ENCODE measurements at places on chromosomes 3 and 15. TPM values are rescaled to one million over a fixed set of nuclear protein-coding genes. Genes with fewer than 3 reads are reported as not detected.
A peak's percentile ranks its signal among the peaks of the same experiment; 100 is the strongest.

DNA sequence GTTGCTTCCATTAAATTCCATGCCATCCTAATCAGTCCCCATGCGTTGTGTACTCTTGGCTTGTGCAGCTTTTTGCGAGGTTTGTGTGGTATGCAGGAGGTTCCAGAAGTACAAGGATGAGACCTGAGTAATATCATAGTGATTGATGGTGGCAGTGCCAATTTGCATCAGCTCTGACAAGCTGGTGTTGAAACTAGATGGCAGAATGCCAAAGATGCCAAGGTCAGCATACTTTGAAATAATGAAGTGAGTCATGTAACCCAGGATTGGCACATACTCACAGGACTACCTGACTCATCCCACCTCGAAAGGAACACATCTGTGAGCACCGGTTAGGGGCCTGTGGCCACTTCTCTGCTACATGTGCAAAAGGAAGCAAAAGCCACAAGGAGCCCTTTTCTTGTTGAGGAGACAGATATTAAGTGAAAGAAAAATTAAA lies 14.3 kb downstream of the KAT2B start:
- no peak for DNase-seq

DNA sequence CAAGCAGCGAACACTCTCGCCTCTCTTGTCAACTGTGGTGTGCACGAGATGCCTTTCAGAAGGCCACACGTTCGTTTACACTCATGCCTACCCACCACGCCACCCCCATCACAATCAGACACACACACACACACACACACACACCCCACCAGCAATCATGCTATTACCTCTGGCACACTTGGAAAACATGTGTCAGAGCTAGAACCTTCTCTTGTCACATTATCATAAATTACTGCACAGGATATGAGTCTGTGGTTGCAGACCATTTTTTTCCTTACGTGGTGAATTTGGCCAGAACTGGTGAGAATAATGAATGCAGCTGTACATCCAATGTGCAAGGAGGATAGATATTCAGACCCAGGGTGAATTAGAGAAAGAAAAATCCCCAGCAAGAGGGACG lies 52.4 kb downstream of the TRIM69 start:
- no peak for DNase-seq

RPS17 gene
- total RNA-seq = 1,164 TPM

DNA sequence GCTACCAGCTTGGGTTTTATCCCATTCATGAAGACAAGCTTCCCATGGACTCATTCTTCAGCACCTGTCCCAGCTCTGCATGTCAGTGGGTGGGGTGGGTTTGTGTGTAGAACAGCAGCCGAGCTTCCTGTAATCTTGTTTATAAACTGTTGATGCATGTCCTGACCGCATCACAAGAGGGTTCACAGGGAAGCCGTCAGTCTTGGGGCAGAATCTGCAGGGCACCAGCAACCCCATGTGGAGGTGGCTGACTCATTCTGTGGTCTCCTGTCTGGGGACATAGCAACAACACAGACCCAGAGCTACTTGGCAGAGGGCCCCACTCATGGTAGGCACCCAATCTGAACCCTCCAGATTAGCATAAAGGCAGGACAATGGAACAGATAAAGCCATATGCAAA lies 35.6 kb downstream of the DAPK2 start:
- no peak for DNase-seq

- no peak for DNase-seq
Measured at GRCh38 chr3:193742628-193743027, 149.6 kb downstream of the OPA1 start.

GRCh38 chr15:73320619-73321180 lies 48.1 kb downstream of the HCN4 start:
- DNase-seq = no peak

DNA sequence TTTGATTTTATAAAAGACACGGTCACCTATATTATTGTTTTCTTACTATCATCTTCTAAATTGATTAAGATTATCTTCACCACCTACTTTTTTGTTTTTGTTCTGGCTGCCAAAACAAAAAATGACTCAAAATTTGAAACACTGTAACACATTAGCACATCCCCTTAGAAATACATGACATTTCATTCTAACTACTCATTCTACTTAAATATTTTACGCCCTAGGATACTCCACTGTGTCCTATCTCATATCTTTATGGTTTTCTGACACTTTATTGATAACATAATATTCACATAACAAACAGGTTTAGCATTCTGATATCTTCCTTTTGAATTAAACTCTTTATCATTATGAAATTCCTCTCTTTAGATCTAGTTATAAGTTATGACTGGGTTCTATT lies 656.2 kb downstream of the GBE1 start:
- no peak for DNase-seq

AHSG gene
- total RNA-seq = 0.27 TPM

GRCh38 chr3:126620738-126621137 lies 34.2 kb downstream of the TXNRD3 start:
- peak; percentile 13 for DNase-seq

TPM1 gene
- 119 TPM for total RNA-seq

DNA sequence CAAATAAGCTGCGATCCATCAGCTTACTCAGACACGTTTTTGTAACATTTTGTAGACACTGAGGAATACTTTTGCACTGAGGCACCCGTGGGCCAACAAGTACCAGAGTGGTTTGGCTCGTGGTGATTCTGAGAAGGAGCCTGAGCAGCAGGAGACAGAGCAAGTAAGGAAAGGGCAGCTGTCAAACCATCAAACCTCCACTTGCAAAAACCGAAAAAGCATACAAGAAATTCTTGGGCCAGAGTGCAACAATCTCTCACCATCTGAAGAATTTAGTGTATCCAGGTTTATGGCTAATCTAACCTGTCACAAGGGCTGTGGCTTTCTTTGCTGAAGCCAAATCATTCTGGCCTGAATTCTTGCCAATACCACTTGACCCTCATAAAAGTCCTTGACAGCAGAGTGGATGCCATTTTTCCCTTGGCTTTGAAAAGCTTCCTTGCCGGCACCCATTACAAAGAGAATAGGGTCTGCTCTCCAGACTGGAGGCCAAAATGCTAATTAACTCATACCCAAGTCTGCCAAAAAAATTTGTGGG lies 56.7 kb downstream of the MYO1E start:
- DNase-seq = no peak

HMCES gene
- 14.6 TPM for total RNA-seq

GRCh38 chr15:35168464-35168863 lies 83.4 kb upstream of the NANOGP8 start:
- DNase-seq = no peak

TICRR gene
- total RNA-seq = 5.7 TPM

GRCh38 chr3:124397088-124397487 lies 333.2 kb upstream of the UMPS start:
- no peak for DNase-seq

GRCh38 chr15:67149068-67149772 lies 83.8 kb downstream of the SMAD3 start:
- no peak for DNase-seq

Data from cerebellum (tissue), 4 donors.